ENCODE measurements at places on chromosomes 5 and 9.

GRCh38 chr5:180869587-180869986 lies 8.5 kb upstream of the ZFP62 start:
- DNase-seq = no peak

GRCh38 chr5:119276978-119277377 lies 78.8 kb upstream of the TNFAIP8 start:
- no peak for DNase-seq

GRCh38 chr5:177357459-177358351 lies at the start of gene RGS14:
Gene RGS14 (plus strand): TSS chr5:177357924. CDS start chr5:177358025, 101 bp downstream.
- DNase-seq = peak; percentile 91

GRCh38 chr5:149037817-149038216 lies 25.0 kb downstream of the SH3TC2 start:
- DNase-seq = no peak

GRCh38 chr5:56090793-56091460 lies 96.2 kb upstream of the IL6ST start:
- DNase-seq = no peak

GRCh38 chr5:93303291-93303691 lies 277.7 kb downstream of the NR2F1-AS1 start:
- no peak for DNase-seq

DNA sequence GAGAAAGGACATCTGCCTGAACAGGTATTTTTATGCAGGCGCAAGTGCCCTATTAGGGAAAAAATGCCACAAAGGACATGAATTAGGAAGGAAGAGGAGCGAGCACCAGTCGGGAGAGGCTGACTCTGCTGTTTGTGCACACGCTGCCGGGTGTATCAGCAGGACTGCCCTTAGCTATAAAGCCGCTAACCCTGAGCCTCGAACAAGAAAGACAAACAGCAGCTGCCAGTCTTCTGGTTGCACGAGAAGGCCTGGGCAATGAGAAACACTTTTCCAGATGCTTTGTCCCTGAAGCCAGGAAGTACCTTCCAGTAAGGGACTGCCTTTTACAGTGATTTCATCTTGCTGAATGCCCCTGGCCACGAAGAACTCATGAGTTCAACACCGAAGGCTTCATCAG lies 12.6 kb downstream of the QSOX2 start:
- no peak for DNase-seq

DNA sequence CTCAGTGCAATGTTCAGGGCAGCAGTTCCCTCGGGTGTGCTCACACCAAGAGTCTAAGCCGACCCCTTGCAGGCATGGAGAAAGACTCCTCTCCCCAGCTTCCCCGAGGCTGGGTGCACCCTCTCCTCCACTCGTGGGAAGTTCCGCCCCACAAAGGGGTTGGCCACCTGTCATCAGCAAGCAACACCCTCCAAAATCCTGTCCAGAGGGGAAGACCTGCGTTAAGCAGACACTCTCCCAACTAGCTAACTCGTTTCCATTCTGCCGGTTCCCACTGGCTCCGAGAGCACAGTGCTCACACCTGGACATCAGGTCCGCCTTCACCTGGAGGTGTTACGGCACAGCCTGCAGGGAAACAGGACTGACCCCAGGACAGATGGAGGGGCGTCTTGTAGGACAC lies 117.9 kb upstream of the IRX4 start:
- DNase-seq = no peak

DNA sequence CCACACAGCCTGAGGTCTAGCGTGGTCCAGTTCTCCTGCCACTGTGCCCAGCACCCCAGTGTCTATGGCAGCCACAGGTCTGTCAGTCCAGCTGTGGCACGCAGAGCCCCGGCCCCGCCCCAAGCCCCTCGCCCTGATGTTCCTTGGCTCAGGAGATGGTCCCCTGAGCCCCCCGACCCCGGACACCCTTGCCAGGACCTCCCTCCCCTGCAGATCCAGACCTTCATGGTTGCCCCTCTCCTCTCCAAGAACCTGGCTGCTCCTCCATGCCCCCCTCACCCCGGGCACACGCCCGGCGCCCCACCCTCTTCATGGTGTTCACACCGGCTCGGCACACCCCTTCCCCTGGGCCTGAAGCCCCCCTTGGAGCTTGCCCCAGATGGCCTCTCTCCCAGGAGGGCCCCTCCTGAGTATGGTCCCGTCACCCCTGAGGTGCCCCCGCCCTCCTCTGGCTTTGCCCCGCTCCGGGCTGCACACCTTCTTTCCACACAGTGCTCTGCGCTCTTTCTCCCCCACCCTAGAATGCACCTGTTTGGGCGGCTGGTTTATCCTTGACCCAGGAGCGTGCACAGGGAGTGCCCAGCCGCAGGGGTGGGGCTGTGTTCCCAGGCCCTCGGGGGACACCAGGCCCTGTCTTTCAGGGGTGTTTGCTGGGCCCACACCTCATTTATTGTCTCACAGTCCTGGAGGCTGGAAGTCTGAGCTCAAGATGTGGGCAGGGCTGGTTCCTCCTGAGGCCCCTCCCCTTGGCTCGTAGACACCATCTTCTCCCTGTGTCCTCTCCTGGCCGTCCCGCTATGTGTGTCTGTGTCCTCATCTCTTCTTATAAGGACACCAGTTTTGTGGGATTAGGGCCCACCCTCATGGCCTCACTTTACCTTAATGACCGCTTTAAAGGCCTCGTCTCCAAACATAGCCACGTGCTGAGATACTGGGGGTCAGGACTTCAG lies 37.6 kb downstream of the KCNT1 start:
- no peak for DNase-seq

- DNase-seq = no peak
Observed at GRCh38 chr5:151696470-151697061, 9.9 kb upstream of the SPARC start.

DNA sequence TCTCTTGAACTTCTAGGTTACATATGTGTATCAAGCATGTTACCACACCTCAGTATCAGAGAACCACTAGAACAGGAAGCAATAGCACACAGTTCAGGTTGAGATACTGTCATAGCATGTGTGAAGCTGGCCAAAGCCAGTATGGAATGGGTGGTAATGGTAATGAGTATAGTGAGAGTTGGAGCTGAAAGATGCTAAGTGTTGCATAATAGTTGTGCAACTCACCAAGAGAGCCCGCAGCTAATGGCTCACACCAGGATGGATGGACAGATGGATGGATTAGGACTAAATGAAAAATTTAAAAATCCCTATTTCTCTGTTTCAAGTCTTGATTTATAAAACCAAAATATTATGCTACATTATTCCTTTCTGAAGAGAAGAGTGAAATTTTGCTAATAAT lies 53.4 kb upstream of the KCNN2 start:
- DNase-seq = no peak

DNA sequence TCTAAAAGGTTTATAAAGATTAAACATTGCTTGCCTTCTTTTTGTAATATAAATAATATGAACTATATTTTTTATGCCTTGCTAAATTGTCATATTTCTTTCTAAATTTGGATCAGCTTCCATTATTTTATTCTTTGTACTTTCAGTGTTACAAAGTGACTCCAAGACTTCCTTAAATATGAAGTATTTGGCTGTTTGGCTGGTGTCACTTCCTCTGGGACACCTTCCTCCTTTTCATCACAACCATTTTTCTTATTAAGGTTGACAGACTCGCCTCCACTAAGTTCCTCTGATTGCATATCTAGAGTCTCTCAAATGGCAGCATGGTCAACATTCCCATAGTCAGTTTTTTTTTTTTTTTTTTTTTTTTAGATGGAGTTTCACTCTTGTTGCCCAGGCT lies 73.8 kb upstream of the SLC1A1 start:
- no peak for DNase-seq

- no peak for DNase-seq
Observed at GRCh38 chr5:154478752-154479159, 729 bp upstream of the HAND1 start.

DNA sequence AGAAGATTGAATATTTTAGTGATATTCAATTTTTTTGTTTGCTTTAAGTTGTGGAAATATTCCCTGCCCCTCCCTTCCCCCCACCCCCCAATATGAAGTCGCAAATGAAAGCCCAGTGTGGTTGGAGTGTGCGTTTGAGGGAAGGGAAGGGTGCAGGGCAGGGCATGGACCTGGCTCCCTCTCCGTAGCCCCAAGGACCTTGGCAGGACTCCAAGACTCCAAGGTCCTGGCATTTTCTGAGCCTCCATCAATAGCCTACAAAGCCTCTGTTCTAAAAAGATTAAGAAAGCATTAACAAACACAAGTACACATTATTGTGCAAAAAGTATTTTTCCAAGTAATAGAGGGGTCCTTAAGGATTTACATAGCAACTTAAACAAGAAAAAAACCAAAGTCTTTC lies 38.8 kb upstream of the PTPN3 start:
- no peak for DNase-seq

GRCh38 chr5:172505845-172506244 lies 51.5 kb upstream of the SH3PXD2B start:
- no peak for DNase-seq

GRCh38 chr5:135030123-135030955 lies 3.7 kb downstream of the PITX1 start:
- DNase-seq = no peak

GRCh38 chr9:127942216-127943010 lies 4.8 kb upstream of the DPM2 start:
- DNase-seq = peak; percentile 39

GRCh38 chr9:7507566-7508270 lies 291.9 kb downstream of the DMAC1 start:
- no peak for DNase-seq

DNA sequence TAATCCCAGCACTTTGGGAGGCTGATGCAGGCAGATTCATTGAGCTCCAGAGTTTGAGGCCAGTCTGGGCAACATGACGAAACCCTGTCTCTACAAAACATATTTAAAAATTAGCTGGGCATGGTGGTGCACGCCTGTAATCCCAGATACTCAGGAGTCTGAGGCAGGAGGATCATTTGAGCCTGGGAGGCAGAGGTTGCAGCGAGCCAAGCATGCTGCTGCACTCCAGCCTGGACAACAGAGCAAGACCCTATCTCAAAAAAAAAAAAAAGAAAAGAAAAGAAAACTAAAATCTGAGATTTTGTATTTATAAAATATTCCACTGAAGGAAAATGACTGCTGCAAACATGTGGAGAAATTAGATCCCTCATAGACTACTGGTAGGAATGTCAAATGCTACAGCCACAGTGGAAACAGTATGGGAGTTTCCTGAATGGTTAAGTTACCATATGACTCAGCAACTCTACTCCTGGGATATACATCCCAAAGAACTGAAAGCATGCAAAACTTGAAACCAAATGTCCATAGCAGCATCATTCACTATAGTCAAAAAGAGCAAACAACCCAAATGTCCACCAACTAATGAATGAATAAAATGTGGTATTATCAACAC lies 106.1 kb downstream of the UBAP2 start:
- no peak for DNase-seq

DNA sequence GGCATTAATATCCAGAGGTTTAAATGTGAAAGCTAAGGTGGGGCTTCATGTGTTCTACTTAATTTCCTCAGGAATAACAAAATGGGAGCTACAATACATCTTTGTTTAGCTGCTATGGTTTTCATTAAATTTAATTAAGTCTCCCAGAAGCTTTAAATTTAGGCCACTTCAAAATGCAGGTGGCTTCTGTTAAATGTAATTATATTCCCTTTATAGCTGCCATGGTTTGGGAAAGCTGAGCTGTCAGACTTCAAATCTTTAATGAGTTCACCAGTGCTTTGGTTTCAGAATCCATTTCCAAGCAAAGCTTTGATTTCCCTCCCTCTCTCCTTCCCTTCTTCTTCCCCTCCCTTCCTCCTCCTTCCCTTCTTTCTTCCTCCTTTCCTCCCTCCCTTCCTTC lies 58.4 kb upstream of the FAM170A start:
- no peak for DNase-seq

DNA sequence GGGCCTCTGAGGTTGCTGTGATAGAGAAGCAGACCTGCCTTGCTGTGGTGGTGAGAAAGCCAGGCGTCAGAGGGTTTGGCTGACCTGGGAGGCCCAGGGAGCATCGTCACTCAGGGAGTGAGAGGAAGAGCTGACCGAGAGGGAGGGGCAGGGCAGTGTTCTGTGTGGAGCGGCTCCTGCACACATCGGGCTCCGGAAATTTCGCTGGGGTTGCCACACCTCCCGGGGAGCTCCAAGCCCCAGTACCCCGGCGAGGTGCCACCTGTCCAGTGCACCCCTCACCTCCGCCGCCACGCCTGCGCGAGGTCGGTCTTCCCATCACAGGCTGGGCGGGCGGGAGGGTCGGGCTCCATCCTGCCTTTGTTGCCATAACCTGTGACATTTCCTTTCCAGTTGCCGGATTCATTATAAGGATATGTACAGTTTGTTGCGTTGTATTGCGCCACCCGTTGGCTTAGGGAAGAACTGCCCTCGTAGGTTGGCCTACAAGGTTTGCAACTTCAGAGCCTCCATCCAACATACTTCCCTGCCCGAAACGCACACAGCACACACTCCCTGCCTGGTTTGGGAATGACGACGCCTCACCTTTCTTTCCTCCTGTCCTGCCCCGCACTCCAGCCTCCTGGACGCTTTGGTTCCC lies 223.2 kb downstream of the CACNA1B start:
- DNase-seq = no peak

DNA sequence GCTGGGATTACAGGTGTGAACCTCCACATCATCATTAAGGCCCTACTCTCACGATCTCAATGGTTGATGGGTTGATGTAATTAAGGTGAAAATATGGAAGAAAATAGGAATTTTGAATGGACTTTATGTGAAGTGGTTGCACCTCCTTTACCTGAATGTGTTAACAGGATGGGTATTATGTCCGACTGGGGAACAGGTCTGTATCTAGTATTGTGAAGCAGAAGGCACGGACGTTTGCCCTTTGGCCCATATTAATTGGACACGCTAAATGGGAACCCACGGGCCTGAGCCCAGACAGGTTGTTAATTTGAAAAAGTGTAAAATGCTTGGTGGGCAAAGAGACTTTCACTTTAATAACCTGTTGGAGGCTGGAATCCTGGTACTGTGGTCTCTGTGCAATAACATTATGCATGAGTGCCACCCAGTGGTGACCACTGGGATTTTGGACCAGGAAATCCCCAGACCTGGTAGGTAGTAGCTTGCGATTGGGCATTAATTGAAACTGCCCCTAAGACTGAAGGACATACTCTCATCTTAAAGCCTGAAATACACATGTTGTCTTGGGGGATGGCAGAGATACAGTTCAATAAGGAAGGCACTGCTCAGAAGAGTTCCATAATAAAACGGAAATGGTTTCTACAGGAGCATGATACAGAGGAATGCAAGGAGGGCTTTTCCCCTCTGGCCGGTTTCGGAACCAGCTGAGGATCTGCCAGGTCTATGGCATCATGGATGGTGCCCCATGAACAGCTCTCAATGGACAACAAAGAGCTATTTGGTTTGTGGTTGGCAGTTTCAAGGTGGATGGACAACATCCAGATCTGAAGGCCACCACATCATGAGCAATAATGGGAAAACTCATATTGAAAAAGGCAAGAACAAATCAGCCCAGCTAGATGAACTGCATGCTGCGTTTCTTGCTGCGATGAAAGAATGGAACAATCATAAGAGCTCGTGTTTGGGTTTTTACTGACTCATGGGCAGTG lies 26.2 kb upstream of the BICD2 start:
- peak; percentile 76 for DNase-seq
